ENCODE measurements at places on chromosomes 3 and 15.

- DNase-seq: no peak
Measured at GRCh38 chr3:16399473-16399872, 114.0 kb downstream of the RFTN1 start.

GRCh38 chr3:147398813-147399534, 7.4 kb downstream of the ZIC4 start:
- DNase-seq: no peak

DNA sequence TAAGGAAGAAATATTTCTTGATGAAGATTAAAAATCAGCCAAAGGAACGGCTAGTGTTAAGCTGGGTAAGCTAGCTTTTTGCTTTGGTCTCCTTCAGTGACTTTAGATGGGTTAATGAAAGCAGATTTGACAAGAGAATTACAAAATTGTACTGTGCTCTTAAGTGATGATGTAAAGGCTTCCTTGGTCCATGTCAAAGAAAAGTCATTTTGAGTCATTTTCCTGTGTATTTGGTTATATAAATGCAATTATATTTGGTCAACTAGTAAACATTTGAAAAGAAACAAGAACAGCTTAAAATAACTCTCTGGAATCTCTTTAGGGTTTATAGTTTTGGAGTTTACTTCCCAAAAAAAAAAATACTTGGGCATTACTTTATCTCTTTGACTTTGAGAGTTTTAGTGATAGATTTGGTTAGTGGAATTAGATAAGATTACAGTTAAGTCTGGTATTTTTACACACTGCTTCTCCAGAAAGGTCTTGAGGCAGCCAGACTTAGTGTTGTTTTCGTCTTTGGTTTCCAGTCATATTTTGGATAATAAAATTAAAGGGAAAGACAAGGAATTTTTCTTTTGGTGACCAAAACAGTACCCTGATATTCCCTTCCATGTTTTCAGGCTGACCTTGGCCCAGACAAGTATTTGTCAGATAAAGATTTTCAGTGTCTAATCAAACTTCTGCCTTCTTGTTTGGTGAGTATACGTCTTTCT, 42.3 kb downstream of the PDHB start:
- no peak for DNase-seq

- no peak for DNase-seq
Measured at GRCh38 chr3:157347577-157348303, 88.9 kb upstream of the PTX3 start.

DNA sequence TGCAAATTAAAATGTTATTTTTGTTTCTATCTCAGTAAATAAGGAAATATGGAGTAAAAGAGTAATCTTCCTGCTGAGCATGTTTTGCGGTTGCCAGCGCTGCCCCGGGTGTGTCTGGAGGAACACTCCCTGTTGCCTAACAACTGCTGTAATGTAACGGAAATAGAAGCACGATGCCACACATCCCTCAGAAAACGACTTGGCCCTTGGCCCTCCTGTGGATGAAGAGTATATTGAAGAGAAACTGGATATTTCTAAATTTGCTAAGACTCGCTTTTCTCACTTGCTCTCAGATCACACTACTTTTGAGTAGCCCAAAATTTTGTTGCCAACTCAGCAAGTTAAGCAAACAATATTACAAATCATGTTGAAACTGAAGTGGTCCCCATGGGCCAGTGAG, 18.9 kb downstream of the CX3CR1 start:
- DNase-seq: peak; percentile 86

DNA sequence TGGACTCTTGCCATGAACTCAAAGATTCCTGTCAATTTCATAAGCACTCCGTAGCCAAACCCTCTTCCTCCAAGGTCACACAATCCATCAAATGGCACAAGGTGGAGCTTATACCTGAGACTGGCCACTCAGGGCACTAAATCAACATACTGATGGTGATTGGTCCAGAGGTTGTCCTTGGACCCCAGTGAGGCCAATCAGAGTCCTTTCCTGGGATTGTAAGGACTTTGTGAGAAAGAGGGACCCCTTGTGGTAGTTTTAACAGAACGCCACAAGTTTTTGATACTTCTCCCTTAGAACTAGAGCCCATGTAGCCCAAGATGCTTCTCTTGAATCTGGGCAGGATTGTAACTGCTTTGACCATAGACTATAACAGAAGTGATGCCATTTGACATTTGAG, 44.4 kb upstream of the LARS2 start:
- no peak for DNase-seq

GRCh38 chr3:13495921-13496723, 16.0 kb downstream of the HDAC11 start:
- peak; percentile 88 for DNase-seq

DNA sequence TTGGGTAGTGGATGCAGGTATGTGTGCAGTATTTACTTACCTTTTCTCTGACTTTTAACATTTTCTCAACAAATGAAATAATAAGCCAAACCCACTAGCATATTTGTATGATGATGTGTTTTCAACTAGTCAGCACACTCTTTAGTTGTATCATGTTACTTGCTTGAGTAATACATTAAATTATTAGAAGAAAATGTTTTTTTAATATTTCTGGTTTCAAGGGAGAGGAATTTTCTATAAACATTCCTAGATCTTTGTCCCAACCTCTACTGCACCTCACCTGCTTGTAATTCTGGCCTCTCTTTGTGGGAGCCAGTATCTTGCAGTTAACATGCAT, 161.8 kb upstream of the CBLB start:
- DNase-seq: no peak

DNA sequence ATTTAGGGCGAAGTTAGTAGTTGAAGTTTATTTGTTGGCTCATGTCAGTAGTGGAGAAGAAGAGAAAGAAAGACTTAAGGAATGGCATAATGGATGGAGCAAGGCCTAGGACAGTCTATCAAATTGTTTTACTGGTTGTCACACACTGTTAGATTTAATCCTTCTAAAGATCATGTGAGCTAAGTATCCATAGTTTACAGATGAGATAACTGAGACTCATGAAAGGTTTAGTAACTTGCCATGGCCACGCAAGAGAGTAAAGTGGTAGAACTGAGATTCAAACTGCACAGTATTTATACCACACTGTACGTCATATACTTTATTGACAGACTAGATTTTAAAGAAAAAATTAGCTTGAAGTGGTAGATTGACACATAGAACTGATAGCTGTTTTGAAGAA, 11.4 kb downstream of the SPRED1 start:
- no peak for DNase-seq

GRCh38 chr3:52554026-52554755, 17.8 kb downstream of the UQCC5 start:
- DNase-seq: no peak

GRCh38 chr3:159928071-159928491, 60.6 kb upstream of the IL12A start:
- DNase-seq: no peak

DNA sequence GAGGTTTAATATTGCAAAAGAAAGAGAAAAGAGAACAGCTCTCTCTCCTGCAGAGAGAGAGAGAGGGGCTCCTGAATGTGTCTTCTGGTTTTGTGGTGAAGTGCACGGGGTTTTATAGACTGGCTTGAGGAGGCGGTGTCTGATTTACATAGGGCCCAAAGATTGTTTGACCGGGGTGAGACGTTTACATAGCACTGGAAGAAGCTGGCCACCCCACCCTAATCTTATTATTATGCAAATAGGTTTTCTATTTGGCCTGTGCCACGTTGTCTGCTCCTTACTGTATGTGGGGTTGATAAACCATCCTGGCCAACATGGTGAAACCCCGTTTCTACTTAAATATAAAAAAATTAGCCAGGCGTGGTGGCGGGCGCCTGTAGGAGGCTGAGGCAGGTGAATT, 268.6 kb downstream of the SV2B start:
- DNase-seq: no peak

GRCh38 chr3:63689285-63689684, 36.8 kb downstream of the SNTN start:
- DNase-seq: no peak

DNA sequence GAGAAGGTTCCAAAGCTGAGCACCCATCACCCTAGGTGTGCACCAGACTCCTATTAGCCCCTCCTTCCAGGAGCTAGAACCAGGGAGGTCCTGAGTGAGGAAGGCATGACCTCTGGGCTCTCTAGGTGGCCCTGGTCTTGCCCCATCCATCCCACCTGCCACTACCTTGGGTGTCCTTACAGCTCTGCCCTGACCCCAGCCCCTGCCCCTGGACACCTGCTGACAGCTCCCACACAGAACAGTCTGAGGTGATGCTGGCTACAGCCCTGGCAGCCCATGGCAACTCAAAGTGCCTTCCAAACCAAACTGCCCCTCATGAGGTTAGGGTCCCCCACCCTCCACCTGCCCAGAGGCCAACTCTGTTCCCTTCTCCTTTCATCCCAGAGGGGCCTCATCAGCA, 37.2 kb downstream of the GOLGA6A start:
- no peak for DNase-seq

GRCh38 chr15:41990691-41991090, 18.3 kb upstream of the EHD4 start:
- DNase-seq: no peak

- no peak for DNase-seq
Measured at GRCh38 chr15:82900511-82901060, 51.9 kb downstream of the HOMER2 start.

- no peak for DNase-seq
Measured at GRCh38 chr3:197753263-197753662, 3.6 kb downstream of the FYTTD1 start.

GRCh38 chr3:88142094-88142624, 7.6 kb upstream of the C3orf38 start:
- DNase-seq: no peak

DNA sequence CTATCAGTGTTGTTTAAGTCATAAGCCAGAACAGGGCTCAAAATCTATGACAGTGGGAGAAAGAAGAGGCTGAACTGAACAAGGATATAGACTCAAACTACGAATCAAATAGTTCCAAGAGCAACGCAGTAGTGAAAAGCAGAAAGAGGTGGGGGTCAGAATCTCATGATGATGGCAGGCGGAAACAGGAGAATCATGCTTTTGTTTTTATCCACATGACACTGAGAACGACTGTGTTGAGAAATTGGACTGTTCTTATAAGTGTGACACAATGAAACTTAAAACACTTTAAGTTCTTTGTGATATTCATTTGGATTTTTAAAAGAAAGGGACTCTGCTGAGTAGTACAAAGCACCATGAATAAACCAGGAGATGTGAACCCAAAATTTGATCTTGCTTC, 309.4 kb downstream of the ULK4 start:
- no peak for DNase-seq

GRCh38 chr3:178749471-178749870, 213.2 kb downstream of the KCNMB2 start:
- DNase-seq: no peak

GRCh38 chr3:32640939-32641338, 44.0 kb upstream of the CNOT10 start:
- no peak for DNase-seq

- no peak for DNase-seq
Measured at GRCh38 chr3:66744521-66744920, 243.7 kb upstream of the LRIG1 start.

GRCh38 chr15:70151003-70151402, 53.3 kb upstream of the TLE3 start:
- no peak for DNase-seq

DNA sequence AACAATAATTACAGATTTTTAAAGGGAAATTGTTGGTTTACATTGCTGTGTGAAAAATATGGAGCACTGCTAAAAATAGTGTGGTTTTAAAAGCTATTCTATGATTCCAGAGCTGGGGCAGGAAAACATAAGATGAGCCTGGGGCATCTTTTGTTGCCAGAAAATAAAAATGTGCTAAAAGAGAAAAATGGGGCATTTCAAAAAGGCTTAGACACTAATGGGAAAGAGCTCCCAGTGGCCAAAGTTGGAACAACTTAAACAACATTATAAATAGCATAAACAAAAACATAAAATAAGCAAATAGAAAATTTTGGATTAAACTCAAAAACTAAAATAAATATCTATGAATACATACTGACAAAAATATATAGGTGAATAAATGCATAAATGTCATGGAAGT, 478.9 kb downstream of the NLGN1 start:
- DNase-seq: no peak

- peak; percentile 96 for DNase-seq
Measured at GRCh38 chr15:40038638-40039543, at the start of gene SRP14. Gene SRP14 (minus strand): TSS chr15:40039181. CDS start chr15:40039116, 65 bp downstream.

DNA sequence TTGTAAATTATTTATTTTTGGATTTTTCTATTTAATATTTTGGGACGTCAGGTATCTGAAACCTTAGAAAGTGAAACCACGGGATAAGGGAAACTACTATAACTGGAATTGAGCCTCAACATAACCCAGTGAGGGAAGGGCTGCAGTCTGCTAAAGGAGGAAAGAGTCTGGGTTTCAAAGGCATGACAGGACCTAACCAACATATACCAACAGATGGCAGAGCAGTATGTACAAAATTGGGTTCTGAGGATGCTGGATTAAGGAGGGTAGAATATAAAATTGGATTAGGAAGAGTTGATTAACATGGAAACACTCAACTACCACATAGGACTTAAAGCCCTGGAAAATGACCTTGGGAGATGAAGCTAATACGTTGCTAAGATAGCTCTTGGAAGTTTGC, 603.5 kb downstream of the MECOM start:
- no peak for DNase-seq

DNA sequence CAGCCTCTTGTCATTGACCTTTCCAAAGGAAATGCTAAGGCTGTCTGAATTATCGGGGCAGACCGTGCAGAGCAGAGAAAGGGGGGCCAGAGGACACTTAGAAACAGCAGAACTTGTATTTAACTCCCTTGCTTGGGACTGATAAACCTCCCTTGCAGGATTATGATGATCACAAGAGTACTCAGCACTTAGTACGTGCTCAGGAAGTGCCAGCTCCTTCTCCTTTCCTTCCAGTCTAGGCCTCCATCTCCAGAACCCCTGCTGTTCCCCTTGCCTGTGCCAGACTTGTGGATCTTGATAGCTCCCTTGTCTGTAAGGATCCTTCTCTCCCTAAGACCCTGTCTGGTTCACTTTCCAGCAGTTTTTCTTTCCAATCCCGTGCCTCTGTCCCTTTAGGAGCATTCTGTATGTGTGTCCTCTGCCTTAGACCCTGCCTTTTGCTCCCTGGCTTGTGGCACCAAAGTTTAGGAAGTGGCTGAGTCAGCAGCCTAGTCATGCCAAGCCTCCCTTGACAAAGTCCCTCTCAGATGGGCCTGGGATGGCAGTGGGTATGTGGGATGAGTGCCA, 747 bp downstream of the SORD start:
- DNase-seq: no peak

DNA sequence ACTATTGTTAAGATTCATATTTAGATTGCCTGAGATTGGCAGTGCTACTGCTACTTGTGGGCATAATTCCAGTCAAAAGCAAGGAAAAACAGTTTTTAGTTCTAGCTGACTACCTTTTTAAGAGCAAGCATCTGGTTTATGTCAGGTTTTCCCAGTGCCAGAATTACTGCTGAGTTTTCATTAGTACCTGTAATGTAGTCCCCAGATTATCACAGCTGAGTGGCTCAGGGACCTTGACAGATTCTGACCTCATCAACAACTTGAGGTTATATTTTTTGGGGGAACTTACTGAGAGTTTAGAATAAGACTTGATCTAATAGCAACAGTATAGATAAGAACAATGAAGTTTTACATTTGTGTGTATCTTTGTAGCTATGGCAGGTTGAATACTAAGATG, 31.0 kb downstream of the NXPE3 start:
- DNase-seq: no peak

- DNase-seq: no peak
Measured at GRCh38 chr3:120469440-120469839, 18.6 kb upstream of the FSTL1 start.

All from sciatic nerve (tissue), 2 donors.